ENCODE measurements at places on chromosomes 16 and 17. TPM values are rescaled to one million over a fixed set of nuclear protein-coding genes. Genes with fewer than 3 reads are reported as not detected.

AIPL1 gene
- not detected for total RNA-seq

SYT17 gene
- not detected for total RNA-seq

UTS2R gene
- total RNA-seq = not detected

NOL3 gene
- total RNA-seq = 20.2 TPM

TK1 gene
- 78.0 TPM for total RNA-seq

NPIPB6 gene
- total RNA-seq = 2.0 TPM

SUPT4H1 gene
- total RNA-seq = 88.6 TPM

KCNJ18 gene
- total RNA-seq = not detected
